ENCODE measurements at places on chromosomes 3 and 15. TPM values are rescaled to one million over a fixed set of nuclear protein-coding genes. Genes with fewer than 3 reads are reported as not detected.

DNA sequence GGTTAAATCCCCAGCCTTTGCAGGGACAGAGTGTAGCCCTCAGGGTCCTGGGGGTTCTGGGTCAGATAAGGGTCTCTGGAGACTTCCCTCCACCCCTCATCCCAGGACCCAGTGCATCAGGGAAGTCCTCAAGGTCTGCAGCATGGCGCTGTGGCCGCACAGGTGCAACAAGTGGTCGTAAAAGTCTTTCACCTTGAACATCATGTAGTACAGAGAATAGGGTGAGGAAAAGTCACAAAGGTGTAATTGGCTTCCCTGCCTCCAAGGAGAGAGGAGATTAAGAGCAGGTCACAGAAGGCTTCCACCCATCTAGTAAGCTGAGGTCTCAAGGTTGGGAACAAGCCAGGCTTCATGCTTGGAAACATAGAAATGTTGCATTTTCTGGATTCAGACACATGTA lies 29.2 kb upstream of the PLA2G4D start:
- DNase-seq, result no peak
- no peaks in the 10 kb centered on the region for H3K27me3 ChIP-seq
- no peaks in the 10 kb centered on the region for H3K4me1 ChIP-seq

Gene STIMATE
- total RNA-seq, result 18.9 TPM

- no peaks in the 10 kb centered on the region for H3K27me3 ChIP-seq
- peaks cover 20% of the 10 kb centered on the region for H3K4me1 ChIP-seq
- DNase-seq, result no peak
- no peak overlapping the region for H3K27ac ChIP-seq
- H3K4me3 ChIP-seq, result no peak overlapping the region
Observed at GRCh38 chr15:74243431-74243830, 7.3 kb downstream of the CCDC33 start.

DNA sequence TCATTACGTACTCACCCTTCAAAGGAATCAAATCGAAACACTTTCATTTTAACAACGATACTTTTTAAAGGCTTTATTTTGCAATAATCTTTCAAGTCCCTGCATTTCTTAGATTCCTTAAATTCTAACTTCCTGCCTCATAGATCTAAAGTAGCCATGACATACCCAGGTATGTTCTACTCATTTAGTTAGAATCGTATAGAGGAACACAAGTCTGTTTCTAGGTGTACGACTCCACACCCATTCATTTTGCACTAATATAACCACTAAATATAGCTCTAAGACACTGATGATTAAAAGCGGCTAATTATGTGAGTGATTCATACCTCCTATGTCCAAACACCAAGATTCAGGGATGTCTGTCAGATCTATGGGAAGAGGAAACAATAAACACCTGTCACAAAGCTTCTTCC lies 1.3 kb downstream of the ATP13A3 start:
- H3K36me3 ChIP-seq, result no peaks in the 10 kb centered on the region
- peak overlapping the region; percentile 91 for H3K27ac ChIP-seq
- H3K27me3 ChIP-seq, result no peaks in the 10 kb centered on the region
- no peak for DNase-seq
- peaks cover 44% of the 10 kb centered on the region for H3K4me1 ChIP-seq

Gene PCYT1A
- total RNA-seq, result 30.7 TPM

DNA sequence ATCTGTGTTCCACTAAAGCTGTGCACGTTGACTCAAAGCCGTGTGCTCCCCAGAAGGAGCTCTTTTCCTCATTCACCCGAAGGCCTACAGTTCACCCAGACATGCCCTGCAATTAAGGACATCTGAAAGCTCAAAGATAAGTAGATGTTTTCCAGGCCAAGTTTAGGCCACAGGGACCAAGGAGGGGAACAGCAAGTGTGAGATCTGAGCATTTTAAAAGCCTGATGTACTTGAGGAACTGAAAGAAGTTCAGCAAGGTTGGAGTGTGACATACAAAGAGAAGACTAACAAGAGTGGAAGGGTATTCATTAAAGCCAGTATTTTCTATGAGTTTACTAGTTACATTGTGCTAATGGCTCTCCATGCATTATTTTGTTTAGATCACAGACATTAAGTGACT lies 68.0 kb downstream of the CASR start:
- DNase-seq, result no peak
- no peak overlapping the region for H3K4me3 ChIP-seq
- H3K4me1 ChIP-seq, result no peaks in the 10 kb centered on the region
- H3K27me3 ChIP-seq, result no peaks in the 10 kb centered on the region
- no peak overlapping the region for H3K27ac ChIP-seq
- no peaks in the 10 kb centered on the region for H3K36me3 ChIP-seq

DNA sequence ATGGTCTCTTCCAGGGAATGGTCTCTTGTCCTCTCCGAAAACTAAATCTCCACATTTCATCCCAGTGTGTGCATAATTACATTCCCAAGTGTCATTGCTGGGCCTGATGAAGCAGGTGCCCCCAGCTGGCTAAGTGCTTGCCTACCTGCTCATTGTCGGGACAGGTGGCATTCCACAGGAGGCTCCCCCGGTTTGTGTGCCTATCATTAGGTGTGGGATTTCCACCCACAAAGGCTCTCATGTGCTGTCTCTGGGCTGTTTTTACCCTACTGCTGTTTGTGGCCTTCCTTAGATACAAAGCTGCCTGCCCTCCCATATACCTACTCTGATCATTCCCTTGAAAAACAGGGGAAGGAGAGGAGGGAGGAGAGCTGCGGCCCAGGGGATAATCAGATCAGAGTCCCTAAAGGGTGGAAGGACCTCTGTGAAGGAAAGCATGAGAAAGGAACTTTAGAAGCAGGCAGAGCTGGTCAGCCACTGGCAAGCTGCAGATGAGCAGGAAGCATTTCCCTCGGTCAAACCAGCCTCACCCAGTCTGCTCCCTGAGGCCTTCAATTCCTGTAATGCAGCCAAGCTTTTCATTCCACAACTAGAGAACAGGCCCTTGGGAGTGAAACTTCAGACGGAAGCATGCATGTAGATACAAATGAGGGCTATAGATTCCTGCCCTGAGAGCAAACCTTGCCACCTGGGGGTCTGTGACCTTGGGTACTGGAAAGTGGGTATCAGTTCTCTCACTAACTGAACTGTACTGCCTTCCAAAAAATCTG lies 60.7 kb upstream of the HEG1 start:
- DNase-seq, result peak; percentile 67
- H3K4me3 ChIP-seq, result no peak overlapping the region
- H3K27me3 ChIP-seq, result no peaks in the 10 kb centered on the region
- peaks cover 14% of the 10 kb centered on the region for H3K4me1 ChIP-seq
- no peaks in the 10 kb centered on the region for H3K36me3 ChIP-seq
- no peak overlapping the region for H3K27ac ChIP-seq

- H3K36me3 ChIP-seq, result no peaks in the 10 kb centered on the region
- H3K27ac ChIP-seq, result no peak overlapping the region
- H3K4me1 ChIP-seq, result no peaks in the 10 kb centered on the region
- no peak overlapping the region for H3K4me3 ChIP-seq
- no peak for DNase-seq
- no peaks in the 10 kb centered on the region for H3K27me3 ChIP-seq
Observed at GRCh38 chr15:55917881-55918296, 75.5 kb downstream of the NEDD4 start.

- no peaks in the 10 kb centered on the region for H3K27me3 ChIP-seq
- no peaks in the 10 kb centered on the region for H3K36me3 ChIP-seq
- H3K4me1 ChIP-seq, result no peaks in the 10 kb centered on the region
- H3K4me3 ChIP-seq, result no peak overlapping the region
- no peak overlapping the region for H3K27ac ChIP-seq
Observed at GRCh38 chr15:89486726-89487050, 9.7 kb downstream of the RHCG start.

GRCh38 chr3:48989126-48989795 lies 780 bp upstream of the P4HTM start:
- peak overlapping the region; percentile 99 for H3K4me3 ChIP-seq
- H3K27ac ChIP-seq, result peak overlapping the region; percentile 97
- peaks cover 26% of the 10 kb centered on the region for H3K4me1 ChIP-seq
- H3K36me3 ChIP-seq, result peaks cover 8% of the 10 kb centered on the region

Gene CCDC54
- total RNA-seq, result not detected

Gene UROC1
- not detected for total RNA-seq

Gene EIF2A
- 83.2 TPM for total RNA-seq

- H3K36me3 ChIP-seq, result no peaks in the 10 kb centered on the region
- H3K4me3 ChIP-seq, result no peak overlapping the region
- H3K4me1 ChIP-seq, result no peaks in the 10 kb centered on the region
- H3K27me3 ChIP-seq, result no peaks in the 10 kb centered on the region
Observed at GRCh38 chr3:146967783-146968182, 362.6 kb upstream of the PLSCR5 start.

Gene A4GNT
- not detected for total RNA-seq

- no peaks in the 10 kb centered on the region for H3K27me3 ChIP-seq
- H3K4me1 ChIP-seq, result peaks cover 16% of the 10 kb centered on the region
- no peak overlapping the region for H3K4me3 ChIP-seq
- no peak overlapping the region for H3K27ac ChIP-seq
- H3K36me3 ChIP-seq, result no peaks in the 10 kb centered on the region
Observed at GRCh38 chr15:71679223-71679792, 131.0 kb upstream of the NR2E3 start.

Gene AADAC
- 1.2 TPM for total RNA-seq

GRCh38 chr3:149566292-149566975 lies 91.4 kb downstream of the WWTR1 start:
- no peak for DNase-seq
- H3K27ac ChIP-seq, result peak overlapping the region; percentile 50
- H3K4me1 ChIP-seq, result no peaks in the 10 kb centered on the region
- H3K27me3 ChIP-seq, result no peaks in the 10 kb centered on the region

Gene INKA1
- not detected for total RNA-seq

GRCh38 chr3:132543011-132543739 lies 53.9 kb upstream of the ACKR4 start:
- no peak overlapping the region for H3K4me3 ChIP-seq
- peak overlapping the region; percentile 42 for H3K27ac ChIP-seq
- no peaks in the 10 kb centered on the region for H3K4me1 ChIP-seq
- peaks cover 12% of the 10 kb centered on the region for H3K36me3 ChIP-seq
- no peaks in the 10 kb centered on the region for H3K27me3 ChIP-seq
- DNase-seq, result no peak

DNA sequence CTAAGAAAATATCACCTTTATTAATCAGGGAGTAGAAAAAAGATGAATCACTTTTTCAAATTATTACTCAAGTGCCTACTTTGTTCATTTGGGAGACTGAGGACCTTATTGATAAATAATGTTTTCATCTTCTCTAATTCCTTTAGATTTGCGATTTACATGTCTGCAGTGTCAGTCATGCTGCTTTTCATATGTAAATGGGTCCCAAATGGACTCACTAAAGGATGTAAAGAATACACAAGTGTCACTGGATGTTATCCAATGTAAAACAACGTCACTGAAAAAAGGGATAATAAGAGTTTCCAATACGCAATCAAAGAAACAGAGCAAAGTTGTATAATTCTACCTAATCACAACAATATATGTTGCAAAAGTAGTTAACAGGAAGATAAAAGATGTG lies 84.9 kb downstream of the TFDP2 start:
- H3K36me3 ChIP-seq, result no peaks in the 10 kb centered on the region
- H3K27me3 ChIP-seq, result no peaks in the 10 kb centered on the region
- no peak overlapping the region for H3K4me3 ChIP-seq
- no peak overlapping the region for H3K27ac ChIP-seq

DNA sequence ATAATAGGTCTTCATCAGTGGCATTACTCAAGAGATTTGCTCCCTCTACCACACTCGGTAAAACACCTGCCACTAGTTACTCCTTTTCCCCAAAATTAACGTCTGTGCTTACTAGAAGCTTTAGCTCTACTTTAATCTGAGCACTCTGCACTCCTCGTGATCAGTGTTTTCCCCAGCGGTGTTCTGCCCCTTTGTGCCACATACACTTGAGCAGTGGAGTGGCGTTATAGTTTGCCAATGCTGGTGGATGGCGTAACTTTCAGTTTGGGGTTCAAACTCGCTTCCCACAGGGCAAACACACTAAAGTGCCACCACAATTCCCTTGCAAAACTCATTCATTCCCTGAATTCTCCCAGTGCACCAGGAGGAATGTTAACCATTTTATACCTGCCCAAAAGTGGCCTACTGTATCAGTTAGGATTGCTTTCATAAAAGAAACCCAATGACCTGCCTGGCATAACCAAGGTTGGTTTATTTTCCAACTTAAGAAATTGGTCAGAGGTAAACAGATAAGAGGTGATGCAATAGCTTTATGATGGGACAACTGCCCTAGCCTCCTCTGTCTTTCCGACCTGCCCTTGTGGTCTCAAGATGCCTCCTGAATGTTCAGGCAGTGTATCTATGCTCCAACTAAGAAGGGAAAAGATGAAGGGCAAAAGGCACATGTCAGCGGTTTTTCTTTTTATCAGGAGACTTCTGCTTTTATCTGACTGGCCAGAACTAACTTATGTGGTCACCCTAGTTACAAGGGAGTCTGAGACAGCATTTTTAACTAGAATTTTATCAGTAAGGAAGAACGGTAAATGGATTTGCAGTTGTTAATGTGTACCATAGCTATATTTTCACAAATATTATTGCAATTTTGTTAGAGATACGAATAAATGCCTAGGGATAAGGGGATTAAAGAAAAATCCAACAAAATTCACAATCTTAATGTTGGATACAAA lies 83.9 kb downstream of the FSIP1 start:
- no peaks in the 10 kb centered on the region for H3K27me3 ChIP-seq
- no peak overlapping the region for H3K27ac ChIP-seq
- no peak for DNase-seq
- no peaks in the 10 kb centered on the region for H3K4me1 ChIP-seq

GRCh38 chr3:38574411-38575278 lies 74.8 kb downstream of the SCN5A start:
- no peak for DNase-seq
- H3K36me3 ChIP-seq, result no peaks in the 10 kb centered on the region
- no peaks in the 10 kb centered on the region for H3K27me3 ChIP-seq
- H3K4me1 ChIP-seq, result no peaks in the 10 kb centered on the region
- no peak overlapping the region for H3K27ac ChIP-seq
- H3K4me3 ChIP-seq, result no peak overlapping the region

Gene ADGRG7
- not detected for total RNA-seq

Gene TRH
- total RNA-seq, result not detected

GRCh38 chr3:140068494-140069017 lies 133.6 kb downstream of the CLSTN2 start:
- H3K4me1 ChIP-seq, result no peaks in the 10 kb centered on the region
- no peaks in the 10 kb centered on the region for H3K36me3 ChIP-seq
- DNase-seq, result no peak
- H3K27ac ChIP-seq, result no peak overlapping the region

GRCh38 chr3:127070776-127071175 lies 87.9 kb downstream of the PLXNA1 start:
- H3K27me3 ChIP-seq, result no peaks in the 10 kb centered on the region
- DNase-seq, result no peak
- peaks cover 9% of the 10 kb centered on the region for H3K4me1 ChIP-seq
- no peak overlapping the region for H3K4me3 ChIP-seq
- H3K36me3 ChIP-seq, result no peaks in the 10 kb centered on the region
- H3K27ac ChIP-seq, result no peak overlapping the region

Gene MCTP2
- 25.5 TPM for total RNA-seq

GRCh38 chr15:50747523-50747922 lies 18.0 kb downstream of the SPPL2A start:
- H3K27me3 ChIP-seq, result no peaks in the 10 kb centered on the region
- no peak overlapping the region for H3K27ac ChIP-seq
- H3K4me1 ChIP-seq, result no peaks in the 10 kb centered on the region

DNA sequence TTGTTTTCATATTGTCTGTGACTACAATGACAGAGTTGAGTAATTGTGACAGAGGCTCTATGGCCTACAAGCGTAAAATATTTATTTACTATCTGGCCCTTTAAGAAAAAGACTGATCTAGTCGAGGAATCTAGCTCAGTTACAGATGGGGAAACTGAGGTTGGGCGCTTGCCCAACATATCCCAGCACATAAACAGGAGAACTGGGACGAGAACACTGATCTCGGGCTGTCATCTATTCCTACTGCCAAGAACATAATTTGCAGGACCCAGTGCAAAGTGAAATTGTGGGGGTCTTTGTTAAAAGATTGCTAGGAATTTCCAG lies 1.9 kb downstream of the FES start:
- H3K27me3 ChIP-seq, result no peaks in the 10 kb centered on the region
- no peak for DNase-seq
- peaks cover 32% of the 10 kb centered on the region for H3K36me3 ChIP-seq
- H3K27ac ChIP-seq, result peak overlapping the region; percentile 94

All from ascending aorta (tissue), 2 donors.